CD4-positive, alpha-beta T cell treated with Interleukin-2 at 100 ng/mL for 4 hours (primary cell): ENCODE measurements at places on chromosomes 7 and 10.

- peak; percentile 48 for DNase-seq
These were observed 154.9 kb upstream of the TNRC18 start for GRCh38 chr7:5578495-5578894.

- no peak for DNase-seq
These were observed 215.1 kb downstream of the STK31 start for GRCh38 chr7:23925088-23925487.

DNA sequence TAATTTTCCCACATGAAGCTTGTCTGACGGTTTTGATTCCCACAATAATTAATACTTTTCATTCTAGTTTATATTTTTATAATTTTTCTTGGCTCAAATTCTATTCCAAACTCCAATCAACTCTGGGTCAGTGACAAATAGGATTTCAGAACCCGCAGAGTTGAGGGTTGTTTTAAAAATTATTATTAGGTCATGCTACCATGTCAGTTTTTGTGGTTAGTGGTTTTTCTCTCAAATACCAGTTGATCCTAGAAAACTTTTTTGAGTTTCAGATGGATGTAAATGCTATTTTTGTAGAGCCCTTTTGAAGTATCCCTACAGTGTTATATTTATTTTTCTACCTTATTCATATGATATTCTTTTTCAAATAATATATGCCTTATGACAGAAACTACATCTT is 237.4 kb downstream of the SEMA3D start:
- DNase-seq = no peak

- DNase-seq = no peak
These were observed 292.8 kb downstream of the ANKRD7 start for GRCh38 chr7:118517275-118517674.

GRCh38 chr7:25850735-25851134 is 301.3 kb upstream of the NFE2L3 start:
- DNase-seq = no peak

- DNase-seq = no peak
These were observed 198.9 kb downstream of the ETV1 start for GRCh38 chr7:13790611-13791010.
